ENCODE measurements at places on chromosomes 7 and 10.

DNA sequence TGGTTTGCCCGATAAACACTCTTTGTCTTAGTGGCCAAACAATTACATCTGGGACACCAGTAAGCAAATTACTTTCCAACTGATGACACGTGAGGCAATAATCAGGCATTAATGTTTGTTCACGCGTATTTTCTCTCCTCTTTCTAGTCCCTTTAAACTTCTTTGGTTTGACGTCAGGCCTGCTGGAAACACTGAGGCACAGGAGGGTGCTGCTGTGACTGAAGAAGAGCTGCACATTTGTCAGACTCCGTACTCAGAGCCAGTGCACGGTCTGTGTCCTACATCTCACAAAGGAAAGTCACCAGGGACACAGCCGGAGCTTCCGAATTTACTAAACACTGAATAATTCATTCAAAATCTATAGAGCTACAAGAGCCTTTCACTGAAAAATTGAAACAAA is 57.6 kb upstream of the ANAPC16 start:
- no peak for DNase-seq

DNA sequence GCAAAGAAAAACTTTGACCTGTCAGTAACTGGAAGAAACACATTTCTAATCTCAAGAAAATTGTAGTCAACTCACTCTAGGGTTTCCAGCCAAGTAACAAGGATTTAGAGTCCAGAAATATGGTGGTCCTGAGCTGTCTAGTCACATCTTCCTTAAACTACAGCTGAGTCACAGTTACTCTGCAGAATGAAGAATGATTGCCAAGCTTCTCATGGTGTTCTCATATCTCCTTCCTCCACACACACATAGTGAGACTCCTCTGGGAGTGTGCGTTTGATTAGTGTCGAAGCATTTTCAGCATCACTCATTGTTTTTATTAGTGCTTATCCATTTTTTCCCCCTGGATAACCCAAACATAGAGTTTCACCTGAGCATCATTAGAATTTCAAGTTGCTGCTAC is 93.1 kb upstream of the CXCL12 start:
- DNase-seq: no peak

DNA sequence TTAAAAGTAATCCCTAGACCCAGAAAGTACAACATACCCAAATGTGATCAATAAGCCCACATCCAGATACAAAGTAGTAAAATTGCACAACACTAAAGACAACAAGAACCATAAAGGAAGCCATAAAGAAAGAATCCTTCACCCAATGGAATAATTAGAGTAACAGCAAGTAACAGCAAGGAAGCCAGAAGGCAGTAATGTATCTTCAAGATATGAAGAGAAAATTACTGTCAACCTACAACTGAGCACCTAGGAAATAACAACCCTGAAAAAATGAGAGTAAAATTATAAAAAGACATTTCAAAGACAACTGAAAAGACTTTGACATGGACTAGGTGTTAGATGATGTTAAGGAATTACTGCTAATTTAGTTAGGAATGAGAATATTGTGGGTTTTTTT is 60.5 kb downstream of the CNOT4 start:
- DNase-seq: no peak

DNA sequence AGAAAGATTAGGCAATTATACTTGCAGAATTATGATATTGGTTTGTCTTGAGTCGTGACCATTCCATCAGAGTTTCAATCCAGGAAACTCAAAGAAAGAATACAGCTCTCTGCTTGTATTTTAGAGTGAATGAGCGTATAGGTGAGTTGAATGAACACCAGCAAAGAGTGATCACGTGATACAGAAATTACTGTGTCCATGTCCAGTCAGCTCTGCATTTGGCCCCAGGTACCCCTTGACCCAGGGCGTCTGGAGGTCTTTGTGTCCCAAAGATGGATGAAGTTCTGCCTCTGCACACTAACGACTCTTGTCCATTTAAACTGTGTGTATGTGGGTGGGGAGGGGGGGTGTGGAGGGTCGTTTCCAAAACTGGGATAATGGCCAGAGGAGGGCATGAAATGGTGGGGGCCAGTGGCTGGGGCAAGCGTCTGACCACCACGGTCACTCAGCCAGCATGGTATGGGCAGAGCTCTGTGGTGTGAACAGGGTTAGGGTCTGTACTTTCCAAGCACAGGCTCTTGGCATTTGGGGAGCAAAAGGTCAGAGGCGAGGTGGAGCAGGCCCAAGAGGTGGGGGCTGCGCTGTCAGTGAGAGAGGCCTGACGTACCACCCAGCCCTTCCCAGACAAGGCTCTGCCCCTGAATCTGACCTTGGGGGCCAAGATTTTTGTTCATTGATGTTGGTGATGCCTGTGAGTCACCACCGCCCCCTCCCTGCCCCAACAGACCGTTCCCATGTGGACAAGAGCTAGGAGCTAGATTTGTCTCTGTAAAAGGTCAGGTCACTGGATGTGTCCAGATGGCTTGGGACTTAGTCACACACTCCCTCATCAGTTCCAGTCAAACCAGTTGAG is 1.4 kb downstream of the PTPRE start:
- DNase-seq: no peak
